ENCODE measurements at places on chromosomes 6 and 20.

DNA sequence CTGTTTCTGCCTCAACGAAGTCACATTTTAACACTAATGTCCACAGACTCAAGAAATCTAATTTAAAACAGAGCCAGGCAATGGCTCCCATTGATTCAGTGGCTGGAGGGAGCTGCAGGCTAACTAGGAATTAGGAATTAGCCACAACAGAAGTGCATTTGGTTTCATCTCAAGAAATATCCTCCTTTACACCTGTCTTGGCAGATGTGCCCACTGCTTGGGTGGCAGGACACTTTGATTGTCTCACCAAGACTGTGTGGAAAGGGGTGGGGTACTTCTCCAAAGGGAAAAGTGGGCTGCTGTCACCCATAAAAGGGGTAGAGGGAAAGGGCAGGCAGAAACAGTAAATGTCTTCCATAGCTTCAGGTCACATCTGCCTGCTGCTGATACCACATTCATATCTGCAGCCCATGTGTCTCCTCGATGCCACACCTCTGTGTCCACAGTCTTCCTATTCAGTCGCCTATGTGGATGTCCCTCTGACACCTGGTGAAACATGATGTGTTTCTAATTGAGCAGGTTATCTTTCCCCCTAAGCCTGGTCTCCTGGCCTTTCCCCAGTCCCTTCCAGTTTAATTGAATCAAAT, 10.9 kb upstream of the OSER1 start:
- DNase-seq, result no peak

DNA sequence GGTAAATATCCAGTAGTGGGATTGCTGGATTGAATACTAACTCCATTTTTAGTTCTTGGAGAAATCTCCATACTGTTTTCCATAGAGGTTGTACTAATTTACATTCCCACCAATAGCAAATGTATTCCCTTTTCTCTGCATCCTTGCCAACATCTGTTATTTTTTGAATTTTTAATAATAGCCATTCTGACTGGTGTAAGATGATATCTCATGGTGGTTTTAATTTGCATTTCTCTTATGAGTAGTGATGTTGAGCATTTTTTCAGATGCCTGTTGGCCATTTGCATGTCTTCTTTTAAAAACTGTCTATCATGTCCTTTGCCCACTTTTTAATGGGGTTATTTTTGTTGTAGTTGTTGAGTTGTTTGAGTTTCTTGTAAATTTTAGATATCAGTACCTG, 253.2 kb downstream of the HAO1 start:
- DNase-seq, result no peak

DNA sequence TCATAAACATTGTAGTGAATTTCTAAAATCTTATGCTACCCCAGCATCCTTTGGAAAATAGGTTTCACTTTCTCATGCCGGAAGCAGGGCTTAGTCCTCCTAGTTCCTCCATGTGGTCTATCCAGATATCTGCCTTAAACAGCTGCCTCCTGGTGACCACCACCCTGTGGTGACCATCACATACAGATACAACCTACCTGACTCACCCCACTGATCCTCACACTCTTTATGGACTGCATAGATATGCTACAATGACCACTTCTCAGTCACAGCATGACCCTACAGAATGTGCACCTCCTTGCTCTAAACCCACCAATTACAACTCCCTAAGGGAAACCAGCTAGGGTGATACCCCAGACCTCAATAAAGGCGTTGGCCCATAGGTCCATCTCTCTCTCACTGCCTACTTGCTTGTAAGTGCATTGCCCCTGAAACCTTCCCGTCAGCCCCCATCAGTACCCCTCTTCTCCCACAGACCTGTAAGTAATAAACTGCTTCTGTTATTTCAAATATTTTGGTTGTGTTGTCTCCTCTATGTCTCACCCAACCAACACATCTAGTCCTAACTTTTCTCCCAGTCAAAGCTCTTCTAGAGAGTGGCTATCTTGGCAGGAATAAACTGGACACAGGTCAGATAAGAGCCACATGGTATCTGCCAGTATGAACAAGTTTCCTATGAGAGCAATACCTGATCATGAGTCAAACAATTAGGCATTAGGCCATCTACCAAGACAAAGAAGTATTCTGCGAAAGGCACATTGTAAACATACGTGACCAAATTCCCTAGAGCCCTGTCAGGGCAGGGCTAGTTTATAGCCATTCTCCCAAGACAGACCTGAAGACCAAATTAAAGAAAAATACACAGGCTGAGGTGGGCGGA, 39.4 kb upstream of the PLEKHG1 start:
- DNase-seq, result no peak

GRCh38 chr20:61053487-61053886, 198.6 kb upstream of the CDH4 start:
- DNase-seq, result no peak

- DNase-seq, result no peak
These were observed 384.8 kb downstream of the TFAP2B start for GRCh38 chr6:51203504-51203903.

DNA sequence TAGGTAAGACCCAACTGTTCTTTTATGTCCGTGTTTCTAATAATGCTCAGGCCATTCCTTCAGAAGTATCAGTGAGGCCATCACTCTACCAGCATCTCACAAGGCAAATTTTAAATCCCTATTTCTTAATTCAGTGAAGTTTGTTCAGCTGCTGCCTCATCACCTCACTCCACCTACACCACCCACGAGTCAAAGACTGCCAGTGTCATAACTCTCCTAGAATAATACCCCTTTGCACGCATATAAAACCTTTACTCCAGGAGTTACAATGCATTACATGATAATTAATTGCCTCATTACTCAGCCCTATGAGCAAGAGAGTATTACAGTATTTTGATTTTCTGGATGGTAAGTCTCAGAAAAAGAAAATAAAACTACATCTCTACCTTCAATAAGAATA, 793.6 kb downstream of the TFAP2A start:
- no peak for DNase-seq

DNA sequence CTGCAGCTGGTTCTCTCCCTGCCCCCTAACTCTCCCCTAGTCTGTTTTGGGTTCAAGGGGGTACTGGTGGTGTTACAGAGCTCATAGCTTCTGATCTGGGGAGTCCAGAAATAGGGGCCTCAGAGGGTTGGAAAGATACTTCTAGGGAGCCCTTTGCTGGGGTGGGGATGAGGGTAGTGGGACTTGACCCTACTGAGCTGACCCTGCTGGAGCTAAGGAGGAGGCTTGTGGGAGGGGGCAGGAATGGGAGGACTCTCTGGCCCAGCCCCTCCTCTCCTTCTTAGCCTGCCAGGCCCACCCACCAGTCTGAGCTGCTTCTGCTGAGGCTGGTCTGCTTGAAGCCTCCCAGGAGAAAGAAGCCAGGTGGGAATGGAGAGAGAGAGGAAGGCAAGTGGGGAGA, at the start of gene EGFL8:
EGFL8 (plus strand) TSS at position 301 of the 400 bp plus-strand sequence. CDS start 1,571 bp downstream, outside the sequence.
- no peak for DNase-seq

DNA sequence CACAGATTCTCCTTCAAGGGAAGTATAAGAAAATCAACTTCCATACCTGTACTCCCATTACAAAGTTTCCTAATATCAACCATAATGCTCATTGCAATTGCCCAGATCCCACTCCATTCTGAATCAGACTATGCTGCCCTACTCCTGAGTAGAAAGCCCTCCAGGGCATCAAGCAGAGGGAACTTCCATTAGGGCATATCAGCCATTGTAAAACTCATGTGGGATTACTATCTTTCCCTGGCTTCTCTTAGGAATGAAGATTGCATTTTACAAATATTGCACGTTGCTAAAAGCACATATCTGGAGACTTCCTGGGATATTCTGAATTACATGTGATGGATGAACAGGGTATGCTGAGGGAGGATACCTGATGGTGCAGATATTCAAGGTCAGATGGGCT, 263.2 kb downstream of the FOXA2 start:
- no peak for DNase-seq

- DNase-seq, result peak; percentile 50
These were observed 11.2 kb downstream of the TLDC2 start for GRCh38 chr20:36886859-36887751.

- DNase-seq, result no peak
These were observed 8.0 kb downstream of the DNPH1 start for GRCh38 chr6:43221046-43221972.

GRCh38 chr20:43151901-43152300, 37.8 kb downstream of the PTPRT start:
- no peak for DNase-seq

GRCh38 chr20:46713957-46714834, 4.7 kb downstream of the SLC2A10 start:
- DNase-seq, result no peak

DNA sequence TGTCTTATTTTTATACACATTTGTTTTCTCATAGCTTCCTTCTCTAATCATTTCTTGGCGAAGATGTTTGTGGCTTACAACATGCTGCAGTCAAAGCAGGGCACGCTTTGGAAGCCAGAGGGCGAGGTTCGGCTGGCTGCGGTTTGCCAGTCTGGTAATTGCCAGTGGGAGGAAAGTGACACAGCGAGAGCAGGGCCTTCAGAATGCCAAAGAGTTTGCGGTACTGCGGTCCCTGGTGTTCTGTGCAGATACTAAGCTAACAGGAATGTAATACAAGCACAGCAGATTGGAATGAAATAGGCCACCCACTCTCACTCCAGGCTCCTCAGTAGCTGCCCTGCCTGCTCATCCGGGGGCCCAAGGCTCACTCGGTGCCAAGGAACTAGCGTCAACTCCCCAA, 58.7 kb upstream of the TGM3 start:
- no peak for DNase-seq

DNA sequence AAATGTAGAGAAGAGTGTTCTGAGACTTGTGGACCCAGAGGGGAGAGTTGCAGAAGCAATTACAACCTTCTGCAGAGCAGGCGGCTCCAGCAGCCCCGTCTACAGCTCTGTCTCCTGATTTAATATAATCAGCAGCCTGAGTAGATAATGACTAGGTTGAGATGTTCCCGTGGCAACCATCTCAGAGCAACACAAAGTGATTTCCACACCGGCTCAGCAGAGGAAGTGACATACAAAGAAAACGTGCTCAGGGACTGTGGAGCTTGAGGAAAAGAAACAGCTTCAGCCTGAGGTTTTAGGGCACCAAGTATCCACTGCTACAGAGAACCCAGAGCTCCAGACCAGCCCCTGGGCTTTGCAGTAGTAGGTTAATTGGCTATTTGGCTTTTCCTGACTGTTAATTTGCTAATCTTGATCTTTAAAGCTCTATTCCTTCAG, 136.4 kb downstream of the MTFR2 start:
- DNase-seq, result no peak

DNA sequence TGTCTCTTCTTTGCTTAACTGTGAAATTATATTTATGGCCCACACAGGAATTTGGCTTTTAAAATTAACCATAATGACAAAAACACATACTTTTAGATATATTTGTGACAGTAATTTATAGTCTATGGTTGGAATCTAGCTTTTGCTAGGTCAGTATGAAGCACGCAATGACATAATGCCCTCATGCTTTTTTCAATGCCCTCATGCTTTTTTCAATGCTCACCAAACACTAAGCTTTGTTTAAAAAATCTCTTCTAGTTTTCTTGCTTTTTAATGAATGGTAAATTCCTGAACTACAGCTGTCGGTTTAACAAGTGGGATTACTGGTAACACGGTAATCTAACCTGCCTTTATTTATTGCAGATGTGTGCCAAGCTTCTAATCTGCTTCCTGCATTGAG, 12.7 kb downstream of the CCN6 start:
- no peak for DNase-seq

DNA sequence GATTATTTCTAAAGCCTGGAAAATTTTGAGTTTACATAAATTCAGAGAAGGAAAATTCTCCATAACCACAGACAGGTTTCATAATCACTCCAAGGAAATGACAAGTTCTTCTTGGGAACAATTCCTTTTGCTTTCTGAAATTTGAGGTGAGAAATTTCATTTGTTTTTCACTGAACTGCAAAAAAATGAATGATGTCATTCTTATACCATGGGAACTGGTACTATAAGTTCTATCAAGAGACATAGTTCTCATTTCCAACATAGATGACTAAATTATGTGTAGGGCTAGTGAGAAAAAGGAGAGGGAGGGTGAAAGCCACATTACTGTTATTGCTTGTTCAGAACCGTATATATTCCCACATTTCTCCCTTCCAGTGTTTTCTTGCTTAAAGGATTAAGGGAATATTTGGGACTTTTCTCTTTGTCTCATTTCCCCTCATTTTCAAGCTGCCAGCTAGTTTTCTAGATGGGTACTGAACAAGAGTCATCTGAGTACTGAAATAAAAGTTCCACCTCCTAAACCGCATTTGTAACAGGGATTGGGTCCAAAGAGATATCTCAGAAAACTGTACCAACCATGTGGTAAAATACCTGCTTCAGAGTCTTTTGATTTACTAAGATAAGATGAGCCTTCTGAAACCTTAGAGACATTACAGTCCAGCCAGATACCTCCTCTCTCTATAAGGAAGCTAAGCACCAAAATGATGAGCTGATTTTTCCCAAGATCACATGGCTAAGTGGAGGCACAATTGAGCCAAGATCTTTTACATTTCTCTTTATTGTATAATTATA, 144.3 kb upstream of the PRDM1 start:
- no peak for DNase-seq

DNA sequence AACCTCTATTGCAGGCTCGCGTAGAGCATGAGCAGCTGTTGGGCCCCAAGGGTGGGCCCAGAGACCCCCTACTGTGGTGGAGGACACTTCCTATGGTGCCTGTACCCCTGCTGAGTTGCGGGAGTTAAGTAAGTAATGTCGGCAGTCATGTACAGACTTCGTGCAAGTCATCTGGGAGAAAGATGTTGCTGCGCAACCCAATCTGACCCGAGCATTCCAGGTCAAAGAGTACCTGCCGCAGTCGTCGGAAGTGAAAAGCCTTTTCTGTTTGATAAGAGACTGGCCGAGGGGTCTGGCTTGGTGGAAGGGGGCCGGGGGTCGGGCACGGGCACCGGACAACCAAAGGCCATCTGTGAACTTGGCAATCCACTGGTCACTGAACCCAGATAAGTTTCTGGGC, 44.3 kb downstream of the OR2B6 start:
- DNase-seq, result no peak

DNA sequence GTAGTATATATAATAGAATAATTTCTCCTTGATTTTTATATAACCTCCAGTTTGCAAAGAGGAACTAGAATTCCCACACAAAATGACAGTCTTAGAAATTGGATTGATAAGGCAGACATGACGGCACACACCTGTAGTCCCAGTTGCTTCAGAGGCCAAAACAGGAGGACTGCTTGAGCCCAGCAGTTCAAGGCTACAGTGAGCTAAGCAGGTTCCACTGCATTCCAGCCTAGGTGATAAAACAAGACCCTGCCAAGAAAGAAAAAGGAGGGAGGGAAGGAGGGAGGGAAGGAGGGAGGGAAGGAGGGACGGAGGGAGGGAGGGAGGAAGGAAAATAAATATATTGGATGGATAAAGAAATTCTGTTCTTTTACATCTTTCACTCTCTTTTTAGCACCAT, 77.6 kb upstream of the SASH1 start:
- no peak for DNase-seq

GRCh38 chr6:135358251-135358821, 139.2 kb downstream of the AHI1 start:
- no peak for DNase-seq

DNA sequence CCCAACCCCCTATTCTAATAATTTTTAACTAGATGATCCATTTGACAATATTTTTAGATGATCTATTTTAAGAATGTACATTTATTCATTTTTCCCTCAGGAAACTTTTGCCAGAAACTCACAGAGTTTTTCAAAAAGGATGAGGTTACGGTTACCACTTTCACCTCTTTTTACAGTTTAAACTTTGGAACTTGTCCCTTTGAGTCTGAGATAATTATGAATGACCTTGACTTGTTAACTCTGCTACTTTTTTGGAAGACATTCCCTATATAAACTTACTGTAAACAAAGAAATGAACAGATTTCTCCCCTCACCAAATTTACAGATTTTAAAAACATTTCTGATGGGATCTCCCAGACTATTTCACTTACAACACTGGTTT, 18.4 kb upstream of the BLOC1S5 start:
- DNase-seq, result no peak

All from stimulated activated CD8-positive, alpha-beta memory T cell treated with anti-CD3 and anti-CD28 coated beads, Interleukin-2, amount 100 ng/mL, for 1 hour (primary cell).